Hindlimb muscle (tissue), 1 donor: ENCODE measurements at places on chromosomes 11 and 22.

GRCh38 chr22:44444341-44445306 lies 53.4 kb downstream of the RTL6 start:
- DNase-seq: no peak

DNA sequence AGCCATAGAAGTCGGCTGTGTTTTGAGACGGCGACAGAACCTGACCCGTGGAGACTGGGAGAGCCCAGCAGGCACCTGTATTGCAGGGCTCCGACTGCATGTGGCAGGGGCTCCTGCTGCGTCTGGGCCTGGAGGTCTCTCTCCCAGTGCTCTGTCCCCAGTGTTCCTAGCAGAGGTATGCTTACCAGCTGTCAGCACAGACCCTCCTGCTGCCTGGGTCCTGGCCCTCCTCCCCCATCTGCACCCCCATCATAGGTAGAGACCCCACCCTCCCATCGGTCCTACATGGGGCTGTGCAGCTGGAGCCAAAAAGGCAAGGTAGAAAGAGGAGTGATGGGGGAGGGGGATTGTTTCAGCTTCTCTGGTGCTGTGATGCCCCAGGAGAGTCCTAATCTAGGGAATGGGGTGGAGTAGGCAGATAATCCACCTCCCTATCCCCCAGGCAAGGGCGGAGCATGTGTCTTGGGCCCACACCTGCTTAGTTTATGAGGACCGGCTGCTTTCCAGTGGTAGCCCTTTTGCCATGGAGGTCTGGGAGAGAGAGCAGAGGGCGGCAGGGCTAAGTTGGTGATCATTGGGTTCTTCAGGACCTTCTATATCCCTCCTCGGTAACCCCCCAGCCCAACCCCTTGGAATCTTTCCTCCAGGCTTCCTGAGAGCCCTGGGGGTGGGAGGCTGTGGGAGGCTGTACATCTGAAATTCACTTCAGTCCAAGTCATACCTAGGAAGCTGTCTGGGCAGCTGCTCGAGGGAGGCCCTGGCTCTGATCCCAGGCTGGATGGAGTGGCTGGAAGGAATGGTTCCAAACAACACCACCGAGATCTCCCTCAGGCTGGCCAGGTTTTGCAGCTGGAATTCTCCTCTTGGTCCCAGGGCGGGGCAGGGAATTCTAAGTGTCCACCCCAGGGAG lies 5.3 kb downstream of the SLC7A4 start:
- peak; percentile 51 for DNase-seq

DNA sequence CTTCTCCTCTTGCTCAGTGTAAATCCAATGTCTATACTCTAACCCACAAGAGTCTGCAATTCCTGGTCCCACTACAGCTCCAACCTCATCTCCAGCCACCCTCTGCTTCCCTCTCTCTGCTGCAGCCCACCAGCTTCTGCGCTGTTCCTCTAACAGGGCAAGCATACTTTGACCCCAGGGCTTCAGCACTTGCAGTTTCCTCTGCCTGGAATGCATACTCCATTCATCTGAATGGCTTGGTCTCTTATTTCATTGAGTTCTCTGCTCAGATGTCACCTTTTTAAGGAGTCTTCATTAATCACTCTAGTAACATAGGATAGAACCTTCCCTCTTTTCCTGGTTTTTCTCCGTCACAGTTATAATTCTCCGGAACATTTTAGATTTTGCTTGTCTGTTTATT lies 141.6 kb downstream of the BUD13 start:
- DNase-seq: no peak

DNA sequence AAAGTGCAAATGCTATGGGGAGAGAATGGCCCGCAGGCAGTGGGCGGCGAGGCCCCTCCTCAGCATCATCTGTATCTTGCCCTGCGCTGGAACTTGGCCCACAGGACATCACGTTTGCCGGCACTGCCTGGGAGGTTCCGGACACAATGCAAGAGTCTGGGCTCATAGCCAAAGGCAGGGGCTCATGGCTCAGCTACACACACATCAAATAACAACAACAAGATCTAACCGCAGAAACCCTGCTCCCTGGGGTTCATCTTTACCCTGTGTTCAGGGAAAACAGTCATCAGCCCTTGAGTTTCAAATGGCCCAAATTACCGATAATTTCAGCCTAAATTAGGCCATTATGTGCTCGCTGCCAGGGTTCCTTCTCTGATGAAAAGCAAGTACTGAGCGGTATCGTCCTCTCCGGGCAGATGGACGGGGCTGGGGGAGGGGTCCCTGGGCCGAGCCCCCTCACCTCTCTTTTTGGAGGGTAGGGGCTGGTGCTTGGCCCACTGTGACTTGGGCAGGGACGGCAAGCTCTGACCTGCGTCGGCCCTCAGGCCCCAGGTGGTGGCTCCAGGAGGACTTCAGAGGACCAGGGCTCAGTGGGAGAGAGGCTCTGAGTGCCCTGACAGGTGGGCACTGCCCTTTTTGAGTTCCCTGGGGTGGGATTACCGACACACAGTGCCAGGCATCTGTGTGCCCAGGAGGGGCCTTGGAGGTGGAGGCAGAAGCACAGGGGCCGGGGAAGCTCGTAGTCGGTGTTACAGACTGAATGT lies 25.0 kb upstream of the GAL start:
- DNase-seq: peak; percentile 52

- DNase-seq: no peak
These were observed 59.1 kb downstream of the CCDC34 start for GRCh38 chr11:27303903-27304302.

DNA sequence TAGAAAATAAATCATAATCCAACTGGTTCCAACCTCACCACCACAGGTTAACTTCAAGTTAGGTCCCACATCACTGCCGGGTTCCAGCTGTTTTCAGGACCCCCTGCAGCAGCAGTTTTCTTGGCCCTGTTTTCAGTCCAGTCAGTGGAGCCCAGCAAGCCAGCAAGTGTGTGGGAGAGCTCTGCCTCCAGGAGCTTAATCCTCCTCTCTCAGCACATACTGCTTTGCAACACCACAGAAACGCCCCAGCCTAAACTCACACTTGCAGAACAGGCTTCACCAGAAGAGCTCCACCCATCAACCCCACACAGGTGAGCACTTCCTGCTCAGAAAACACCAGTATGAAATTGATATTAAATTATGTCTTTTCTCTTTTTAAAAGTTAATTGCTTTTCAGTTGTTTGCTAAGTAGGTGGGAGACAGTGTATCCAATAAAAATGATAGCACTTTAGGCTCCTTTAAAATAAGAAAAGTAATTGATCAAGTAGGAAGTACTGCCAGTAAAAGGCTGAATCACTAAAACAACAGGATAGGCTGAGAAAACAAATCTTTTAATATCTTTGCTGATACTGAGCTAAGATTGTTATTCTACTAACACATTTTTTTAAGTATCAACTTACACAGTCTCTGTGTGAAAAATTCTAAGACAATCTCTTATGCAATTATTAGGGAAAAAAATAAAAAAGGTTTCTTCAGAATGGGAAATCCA lies 81.5 kb upstream of the TP53AIP1 start:
- DNase-seq: no peak

DNA sequence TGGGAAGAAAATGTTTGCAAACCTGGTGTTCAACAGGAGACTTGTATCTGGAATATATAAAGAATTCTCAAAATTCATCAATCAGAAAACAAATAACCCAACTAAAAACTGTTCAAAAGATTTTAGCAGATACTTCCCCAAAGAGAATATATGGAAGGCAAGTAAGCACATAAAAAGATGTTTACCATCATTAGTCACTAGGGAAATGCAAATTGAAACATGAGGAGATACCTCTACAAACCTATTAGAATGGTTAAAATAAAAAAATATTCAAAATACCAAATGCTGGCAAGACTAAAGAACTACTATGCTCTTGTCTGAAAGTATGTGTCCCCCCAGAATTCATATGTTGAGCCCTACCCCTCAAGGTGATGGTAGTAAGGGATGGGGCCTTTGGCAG lies 8.6 kb downstream of the EXPH5 start:
- DNase-seq: no peak

DNA sequence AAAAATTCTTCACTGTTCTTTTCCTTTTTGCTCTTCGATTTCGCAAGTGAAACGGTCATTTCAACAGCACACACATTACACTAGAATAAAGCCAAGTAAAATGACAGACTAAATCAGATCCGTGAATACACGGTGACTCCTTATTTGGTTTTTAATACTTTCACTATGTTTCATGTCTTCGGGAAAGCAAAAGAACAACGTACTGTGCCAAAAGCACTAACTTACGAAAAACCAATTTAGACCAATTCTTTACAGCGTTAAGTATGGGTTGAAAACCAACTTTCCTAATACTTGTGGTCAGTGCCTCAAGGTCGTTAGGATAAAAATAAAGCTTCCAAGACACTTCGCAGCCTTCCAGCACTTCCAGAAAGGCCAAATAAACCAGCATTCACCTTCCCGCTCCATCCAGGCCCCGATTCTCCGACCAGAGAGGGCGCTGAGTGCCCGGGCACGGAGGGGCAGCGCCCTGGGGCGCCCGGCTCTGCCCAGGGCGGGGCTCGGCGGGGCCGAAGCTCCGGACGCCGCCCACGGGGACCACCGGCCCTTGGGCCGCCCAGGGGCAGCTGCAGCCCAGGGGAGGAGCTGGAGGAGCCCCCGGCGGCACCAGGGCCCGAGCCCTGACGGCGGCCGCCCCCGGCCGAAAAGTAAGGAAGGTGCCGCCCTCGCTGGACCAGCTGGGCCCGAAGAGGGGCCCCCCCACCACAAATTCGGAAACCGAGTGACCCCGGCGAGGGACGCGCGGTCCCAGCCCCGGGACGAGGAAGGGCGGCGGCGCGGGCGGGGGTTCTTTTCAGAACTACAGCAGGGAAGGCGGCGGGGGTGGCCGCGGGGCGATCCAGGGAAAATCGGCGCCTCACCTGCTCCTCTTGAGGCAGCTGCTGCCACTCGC lies 499 bp downstream of the ATL3 start:
- DNase-seq: peak; percentile 53

- DNase-seq: no peak
These were observed 23.9 kb upstream of the ACR start for GRCh38 chr22:50714150-50714549.

DNA sequence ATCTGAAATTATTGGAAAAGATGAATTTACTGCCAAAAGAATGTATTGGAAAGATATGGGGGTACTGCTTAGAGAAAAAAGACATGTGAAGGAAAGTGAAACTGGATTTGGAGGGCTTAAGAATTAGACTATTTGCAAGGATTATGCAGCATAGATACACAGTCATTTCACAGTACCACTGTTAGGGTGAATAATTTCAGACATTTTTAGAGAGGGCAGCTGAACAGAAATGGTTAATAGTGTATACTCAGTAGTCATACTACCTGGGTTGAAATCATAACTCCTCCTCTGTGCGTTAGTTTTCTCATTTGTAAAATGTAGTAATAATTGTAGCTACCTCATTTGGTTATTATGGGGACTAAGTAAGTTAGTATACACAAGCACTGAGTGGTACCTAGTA lies 33.0 kb downstream of the GAS2 start:
- no peak for DNase-seq

DNA sequence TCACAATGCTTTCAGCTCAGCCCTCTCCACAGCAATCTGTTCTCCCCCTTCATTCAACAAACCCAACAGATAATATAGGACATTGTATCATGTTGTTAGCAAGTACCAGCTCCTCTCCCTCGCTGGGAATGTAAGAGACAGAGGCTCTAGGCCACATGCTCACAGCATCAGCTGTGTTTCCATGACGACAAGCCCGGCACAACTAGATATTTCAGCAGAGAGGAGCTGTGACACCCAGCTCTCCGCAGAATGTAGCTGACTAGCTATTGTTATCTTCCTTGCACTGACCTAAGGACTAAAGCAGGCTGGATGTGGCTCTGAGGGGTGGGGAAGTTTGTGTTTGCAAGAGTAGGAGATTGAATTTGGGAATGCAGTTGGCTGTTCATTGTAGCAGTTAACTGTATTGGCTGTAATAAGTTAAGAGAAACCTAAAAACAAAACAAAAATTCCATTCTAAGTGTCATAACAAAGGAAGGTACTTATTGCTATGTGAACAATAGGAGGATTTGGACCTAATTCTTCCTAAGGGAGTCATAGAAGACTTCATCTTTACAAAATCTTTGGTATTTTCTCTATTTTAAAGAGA lies 28.0 kb upstream of the RRAS2 start:
- DNase-seq: peak; percentile 55

- DNase-seq: no peak
These were observed 11.4 kb upstream of the KCNQ1OT1 start for GRCh38 chr11:2711161-2711560.
